ENCODE measurements at places on chromosomes 3 and 15. TPM values are rescaled to one million over a fixed set of nuclear protein-coding genes. Genes with fewer than 3 reads are reported as not detected.

- DNase-seq = no peak
- no peak overlapping the region for H3K27ac ChIP-seq
- H3K36me3 ChIP-seq = no peaks in the 10 kb centered on the region
- no peak overlapping the region for H3K4me3 ChIP-seq
- H3K4me1 ChIP-seq = no peaks in the 10 kb centered on the region
Observed at GRCh38 chr3:139307072-139307491, 36.7 kb upstream of the MRPS22 start.

DNA sequence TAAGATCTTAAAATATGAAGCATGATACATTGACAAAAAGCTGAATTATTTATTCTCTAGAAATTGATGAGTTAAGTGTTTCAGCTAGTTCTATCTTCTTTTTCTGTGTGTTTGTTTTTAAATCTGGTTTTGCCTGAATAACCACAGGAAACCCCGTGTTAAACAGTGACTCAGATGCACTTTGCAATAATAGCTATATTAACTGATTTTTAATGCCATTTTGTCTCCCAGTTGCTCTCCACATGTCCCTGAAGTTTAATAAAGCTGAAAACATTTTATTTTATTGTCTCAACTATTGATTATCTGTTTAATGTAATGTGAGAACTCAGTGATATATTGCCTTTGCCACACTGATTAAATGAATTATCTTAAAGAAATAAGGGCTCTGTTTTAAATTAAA lies 42.8 kb upstream of the ROBO1 start:
- no peaks in the 10 kb centered on the region for H3K4me1 ChIP-seq
- H3K27ac ChIP-seq = no peak overlapping the region
- DNase-seq = no peak
- H3K36me3 ChIP-seq = no peaks in the 10 kb centered on the region
- no peaks in the 10 kb centered on the region for H3K27me3 ChIP-seq
- no peak overlapping the region for H3K4me3 ChIP-seq

DNA sequence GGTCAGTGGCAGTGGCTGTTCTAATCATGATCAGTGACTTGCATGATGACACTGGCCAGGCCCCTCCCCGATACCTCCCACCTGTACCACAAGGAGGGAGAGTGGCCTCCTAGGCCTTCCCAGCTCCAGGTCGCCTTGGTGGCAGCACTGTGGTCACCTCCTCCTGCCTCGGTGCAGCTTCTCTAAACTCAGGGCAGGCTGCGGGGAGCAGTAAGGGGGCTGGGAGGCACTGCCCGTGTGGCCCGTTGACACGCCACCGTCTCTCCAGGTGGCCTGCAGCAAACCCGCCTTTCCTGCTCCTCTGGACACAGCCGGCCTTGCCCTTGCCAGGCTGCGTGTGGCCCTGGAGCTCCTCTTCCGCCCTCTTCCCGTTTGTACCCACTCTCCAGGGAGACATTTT lies 184.1 kb downstream of the XXYLT1 start:
- H3K27ac ChIP-seq = no peak overlapping the region
- H3K27me3 ChIP-seq = no peaks in the 10 kb centered on the region
- no peak overlapping the region for H3K4me3 ChIP-seq
- DNase-seq = no peak
- H3K4me1 ChIP-seq = peaks cover 6% of the 10 kb centered on the region

GRCh38 chr15:82647045-82647834 lies at the start of gene CPEB1:
Gene CPEB1 (minus strand): TSS chr15:82647363. CDS start chr15:82628459, 18,904 bp downstream.
- no peaks in the 10 kb centered on the region for H3K36me3 ChIP-seq
- no peak within 1 kb of the TSS for H3K27ac ChIP-seq
- H3K4me3 ChIP-seq = peak within 1 kb of the TSS; percentile 48

DNA sequence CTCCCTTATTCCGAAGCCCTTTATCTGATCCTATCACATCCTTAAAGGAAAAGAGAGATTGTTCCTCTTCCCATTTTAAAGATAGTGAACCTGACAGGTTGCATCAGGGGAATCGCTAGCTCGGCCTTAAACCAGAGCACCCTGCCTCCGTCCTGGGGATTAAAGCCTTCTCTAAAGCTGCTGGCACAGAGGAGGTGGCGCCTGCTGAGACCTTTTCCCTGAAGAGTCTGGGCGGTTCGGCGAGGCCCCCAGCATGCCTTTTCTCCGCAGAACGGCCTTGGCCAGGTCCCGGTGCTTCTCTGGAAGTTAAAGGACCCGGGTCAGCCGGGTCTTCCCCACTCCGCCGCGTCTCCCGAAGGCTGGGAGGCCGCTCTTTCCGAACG lies 593 bp downstream of the FAM219B start:
- peaks cover 7% of the 10 kb centered on the region for H3K36me3 ChIP-seq
- DNase-seq = peak; percentile 41
- no peaks in the 10 kb centered on the region for H3K27me3 ChIP-seq
- H3K4me1 ChIP-seq = peaks cover 28% of the 10 kb centered on the region

- H3K36me3 ChIP-seq = no peaks in the 10 kb centered on the region
- H3K4me1 ChIP-seq = no peaks in the 10 kb centered on the region
- H3K27ac ChIP-seq = no peak overlapping the region
- H3K27me3 ChIP-seq = peaks cover 11% of the 10 kb centered on the region
- peak; percentile 16 for DNase-seq
Observed at GRCh38 chr3:118863731-118864322, 170.8 kb downstream of the IGSF11 start.

- no peak for DNase-seq
- H3K36me3 ChIP-seq = peaks cover 16% of the 10 kb centered on the region
- H3K27me3 ChIP-seq = no peaks in the 10 kb centered on the region
- H3K4me1 ChIP-seq = peaks cover 24% of the 10 kb centered on the region
- no peak overlapping the region for H3K27ac ChIP-seq
Observed at GRCh38 chr15:52661909-52662308, 17.3 kb downstream of the ATOSA start.

The REC114 gene
- not detected for total RNA-seq

The KCNAB1 gene
- not detected for total RNA-seq
